ENCODE measurements at places on chromosomes 3 and 15.

- no peak for DNase-seq
Measured at GRCh38 chr3:33658991-33659848, 58.8 kb downstream of the CLASP2 start.

- DNase-seq, result no peak
Measured at GRCh38 chr3:89278302-89279025, 171.0 kb downstream of the EPHA3 start.

DNA sequence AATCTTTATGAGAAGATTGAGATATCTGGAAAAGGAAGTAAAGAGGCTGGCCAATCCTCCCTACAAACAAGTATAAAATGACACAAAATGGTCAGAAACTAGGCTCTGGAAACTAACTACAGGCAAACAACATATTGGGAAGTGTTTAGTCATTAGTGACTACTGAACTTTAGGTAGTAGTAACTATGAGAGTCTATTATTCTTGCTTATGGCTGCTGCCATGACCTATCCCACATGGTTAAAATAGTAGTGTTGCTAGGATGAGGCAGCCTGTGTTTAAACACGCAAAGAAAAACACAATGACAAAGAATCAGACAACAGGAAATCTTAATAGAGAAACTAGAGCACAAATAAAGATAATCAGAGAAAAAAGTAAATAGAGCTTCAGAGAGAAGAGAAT is 67.9 kb downstream of the RFX7 start:
- no peak for DNase-seq

GRCh38 chr15:75841626-75842025 is 1.6 kb upstream of the UBE2Q2 start:
- DNase-seq, result no peak

DNA sequence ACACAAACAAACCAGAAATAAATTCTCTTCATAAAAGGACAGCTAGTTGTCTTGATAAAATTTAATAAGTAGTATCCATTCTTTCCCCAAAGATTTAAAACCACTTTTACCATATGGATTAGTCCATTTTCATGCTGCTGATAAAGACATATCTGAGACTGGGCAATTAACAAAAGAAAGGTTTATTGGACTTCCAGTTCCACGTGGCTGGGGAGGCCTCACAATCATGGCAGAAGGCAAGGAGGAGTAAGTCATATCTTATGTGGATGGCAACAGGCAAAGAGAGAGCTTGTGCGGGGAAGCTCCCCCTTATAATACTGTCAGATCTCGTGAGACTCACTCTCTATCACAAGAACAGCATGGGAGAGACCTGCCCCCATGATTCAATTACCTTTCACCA is 38.7 kb downstream of the C2CD4B start:
- no peak for DNase-seq

- DNase-seq, result no peak
Measured at GRCh38 chr3:192168202-192168601, 559.1 kb downstream of the FGF12 start.

- DNase-seq, result no peak
Measured at GRCh38 chr3:191637611-191638010, 176.6 kb downstream of the PYDC2 start.

GRCh38 chr3:111708157-111708771 is 113.1 kb upstream of the ZBED2 start:
- no peak for DNase-seq

- DNase-seq, result no peak
Measured at GRCh38 chr15:86054338-86054737, 25.3 kb upstream of the AGBL1 start.

GRCh38 chr15:91783008-91783407 is 70.5 kb upstream of the SLCO3A1 start:
- no peak for DNase-seq

GRCh38 chr15:98501192-98501591 is 147.1 kb upstream of the IGF1R start:
- DNase-seq, result no peak

- DNase-seq, result no peak
Measured at GRCh38 chr3:136404056-136404455, 153.9 kb downstream of the PCCB start.

DNA sequence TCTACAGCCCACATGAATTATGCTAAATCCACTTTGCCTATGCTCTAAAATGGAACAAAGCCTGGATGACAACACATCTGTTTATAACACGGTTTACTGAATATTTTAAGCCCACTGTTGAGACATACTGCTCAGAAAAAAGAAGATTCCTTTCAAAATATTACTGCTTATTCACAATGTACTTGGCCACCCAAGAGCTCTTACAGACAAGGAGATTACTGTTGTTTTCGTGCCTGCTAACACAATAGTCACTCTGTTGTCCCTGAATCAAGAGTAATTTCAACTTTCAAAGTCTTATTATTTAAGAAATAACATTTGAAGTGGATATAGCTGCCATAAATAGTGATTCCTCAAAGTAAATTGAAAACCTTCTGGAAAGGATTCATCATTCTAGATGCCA is 70.9 kb downstream of the ANKRD28 start:
- no peak for DNase-seq

GRCh38 chr3:120495809-120496208 is 45.0 kb upstream of the FSTL1 start:
- DNase-seq, result no peak

GRCh38 chr3:56023546-56023945 is 444.7 kb downstream of the ERC2 start:
- DNase-seq, result no peak

GRCh38 chr3:134620476-134621115 is 30.2 kb downstream of the KY start:
- DNase-seq, result no peak

- DNase-seq, result no peak
Measured at GRCh38 chr15:92187975-92188374, 205.7 kb upstream of the ST8SIA2 start.

DNA sequence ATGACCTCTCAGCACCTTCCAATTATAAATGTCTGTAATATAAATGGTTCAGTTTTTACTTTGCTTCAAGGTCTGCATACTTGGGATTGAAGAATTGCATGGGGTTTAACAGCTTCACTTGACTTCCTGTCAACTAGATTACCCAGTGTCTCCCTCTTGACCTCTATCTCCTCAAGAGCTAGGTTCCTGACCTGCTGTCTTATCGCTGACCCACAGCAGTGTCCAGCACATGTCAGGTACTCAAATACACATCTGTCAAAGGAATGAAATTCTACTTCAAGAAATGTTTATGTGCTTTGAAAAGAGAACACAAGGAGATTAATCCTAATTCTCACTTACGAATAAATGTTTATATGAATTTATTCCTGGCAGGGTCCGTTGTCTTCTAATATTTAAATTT is 284.5 kb downstream of the SLC9A9 start:
- DNase-seq, result no peak

- no peak for DNase-seq
Measured at GRCh38 chr15:54045397-54045796, 67.2 kb downstream of the UNC13C start.

Data from thoracic aorta (tissue), 2 donors.